Spleen (tissue), 13 donors: ENCODE measurements at places on chromosomes 3 and 15.
A peak's percentile ranks its signal among the peaks of the same experiment; 100 is the strongest.

DNA sequence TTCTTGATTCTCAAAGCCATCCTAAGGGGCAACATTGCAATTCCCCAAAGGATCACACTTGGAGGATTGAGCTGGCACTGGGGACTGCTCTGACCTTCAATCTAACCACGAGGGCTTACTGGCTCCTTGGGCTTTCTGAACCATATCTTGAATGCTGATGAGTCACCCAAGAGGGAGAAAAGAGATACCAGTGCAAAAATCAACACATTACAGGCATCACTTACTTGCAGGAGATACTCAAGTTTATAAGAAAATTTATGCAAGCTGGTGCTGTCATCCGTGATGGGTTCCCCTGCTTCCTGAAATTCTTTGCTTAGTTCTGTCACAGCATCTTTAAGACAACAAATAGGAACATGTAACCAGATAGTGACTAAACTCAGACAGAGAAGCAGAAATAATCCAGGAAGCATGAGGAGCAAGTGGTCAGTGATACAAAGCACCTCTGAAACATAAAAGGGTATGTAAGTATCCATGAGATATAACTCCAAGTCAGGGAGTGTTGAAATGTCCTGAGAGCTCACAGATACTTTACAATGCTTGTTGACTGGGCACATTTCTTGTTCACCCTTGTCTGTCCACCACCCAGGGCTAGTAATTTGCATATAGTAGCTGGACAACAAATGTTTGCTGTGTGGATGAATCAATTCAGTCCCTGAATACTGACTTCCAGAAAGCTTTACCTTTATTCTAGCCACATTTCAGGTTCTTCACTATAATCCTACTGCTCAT lies 14.1 kb downstream of the FYCO1 start:
- DNase-seq = no peak

DNA sequence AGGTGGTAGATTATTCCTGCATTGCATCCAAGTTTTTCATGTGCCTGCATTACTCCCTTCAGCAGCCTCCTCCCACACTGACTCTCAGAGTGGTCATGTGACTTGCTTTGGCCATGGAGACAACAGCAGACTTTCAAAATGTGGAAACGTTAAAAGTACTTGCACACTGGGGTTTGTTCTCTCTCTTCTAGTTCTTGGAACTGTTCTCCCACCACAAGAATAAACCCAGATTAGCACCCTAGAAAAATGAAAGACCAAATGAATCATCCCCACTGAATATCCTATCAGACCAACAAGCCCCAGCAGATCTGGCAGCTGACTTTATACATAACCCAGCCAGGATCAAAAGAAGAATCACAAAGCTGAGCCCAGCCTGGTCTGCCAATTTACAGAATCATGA lies 398.5 kb downstream of the VPS13C start:
- DNase-seq = no peak

GRCh38 chr3:98361289-98361688 lies 7.6 kb downstream of the OR5K4 start:
- no peak for DNase-seq

- peak; percentile 99 for DNase-seq
These were observed at the start of gene IQGAP1 for GRCh38 chr15:90387534-90388461. TSS of gene IQGAP1 (plus strand) at chr15:90388242. CDS start at chr15:90388342, 100 bp downstream.

- no peak for DNase-seq
These were observed 119.0 kb downstream of the SUCNR1 start for GRCh38 chr3:151992326-151993041.

GRCh38 chr3:139994891-139995290 lies 59.9 kb downstream of the CLSTN2 start:
- DNase-seq = no peak
